ENCODE measurements at places on chromosomes 5 and 9.

GRCh38 chr5:83084336-83084735, 7.0 kb downstream of the XRCC4 start:
- no peak for DNase-seq

- no peak for DNase-seq
Observed at GRCh38 chr9:115378758-115379157, 260.8 kb upstream of the TNC start.

- DNase-seq, result no peak
Observed at GRCh38 chr5:169901896-169902295, 78.4 kb downstream of the INSYN2B start.

DNA sequence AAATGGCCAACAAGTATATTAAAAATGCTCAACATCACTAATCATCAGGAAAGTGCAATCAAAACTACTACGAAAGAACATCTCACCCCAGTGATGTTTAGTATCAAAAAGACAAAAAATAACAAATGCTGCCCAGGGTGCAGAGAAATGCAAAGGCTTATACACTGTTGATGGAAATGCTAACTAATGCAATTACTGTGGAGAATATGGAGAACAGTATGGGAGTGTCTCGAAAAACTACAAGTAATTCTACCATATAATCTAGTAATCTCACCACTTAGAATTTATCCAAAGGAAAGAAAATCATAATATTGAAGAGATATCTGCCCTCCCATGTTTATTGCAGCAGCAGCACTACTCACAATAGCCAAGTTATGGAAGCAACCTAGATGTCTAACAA, 246.5 kb upstream of the VLDLR start:
- DNase-seq, result no peak

DNA sequence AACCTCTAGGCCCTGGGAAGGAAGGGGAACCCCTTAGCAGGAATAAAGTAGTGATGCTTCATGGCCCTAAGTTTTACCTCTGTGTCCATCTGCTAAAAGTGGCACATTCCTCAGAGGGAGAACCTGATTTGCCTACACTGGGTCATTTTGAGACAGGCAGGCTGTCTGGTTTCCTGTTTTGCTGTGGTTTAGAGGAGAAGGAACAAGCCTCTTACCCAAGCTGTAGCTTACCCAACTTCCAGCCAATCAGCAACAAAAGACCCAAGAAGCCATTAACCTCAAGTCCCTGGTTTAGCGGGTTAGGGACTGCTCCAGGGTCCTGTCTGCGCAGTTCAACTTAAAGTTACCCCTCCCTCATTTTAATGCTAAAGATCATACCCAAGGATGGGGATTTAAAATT, 411.0 kb downstream of the MAT2B start:
- no peak for DNase-seq

DNA sequence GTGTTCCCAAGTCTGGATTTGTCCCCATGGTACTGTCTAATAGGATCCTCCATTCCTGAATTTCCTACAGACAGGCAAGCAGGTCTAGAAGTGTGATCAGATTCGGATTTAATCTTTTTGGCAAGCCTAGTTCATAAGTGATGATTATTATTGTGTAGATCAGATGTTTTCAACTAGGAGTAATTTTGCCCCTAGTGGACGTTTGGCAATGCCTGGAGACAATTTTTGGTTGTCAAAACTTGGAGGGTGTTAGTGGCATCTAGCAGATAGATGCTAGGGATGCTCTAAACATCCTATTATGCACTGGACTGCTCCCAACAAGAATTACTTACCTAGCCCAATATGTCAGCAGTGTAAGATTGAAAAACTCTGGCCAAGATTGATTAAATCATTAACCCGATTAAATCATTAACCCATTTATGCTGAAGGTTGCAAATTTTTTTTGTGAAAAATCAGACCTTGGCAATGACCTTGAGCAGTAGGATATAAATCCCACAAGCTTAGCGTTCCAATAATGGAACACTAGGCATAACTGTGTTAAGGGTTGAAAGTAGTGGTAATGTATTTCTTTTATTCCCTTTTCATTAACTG, 28.2 kb downstream of the TCERG1 start:
- DNase-seq, result no peak

DNA sequence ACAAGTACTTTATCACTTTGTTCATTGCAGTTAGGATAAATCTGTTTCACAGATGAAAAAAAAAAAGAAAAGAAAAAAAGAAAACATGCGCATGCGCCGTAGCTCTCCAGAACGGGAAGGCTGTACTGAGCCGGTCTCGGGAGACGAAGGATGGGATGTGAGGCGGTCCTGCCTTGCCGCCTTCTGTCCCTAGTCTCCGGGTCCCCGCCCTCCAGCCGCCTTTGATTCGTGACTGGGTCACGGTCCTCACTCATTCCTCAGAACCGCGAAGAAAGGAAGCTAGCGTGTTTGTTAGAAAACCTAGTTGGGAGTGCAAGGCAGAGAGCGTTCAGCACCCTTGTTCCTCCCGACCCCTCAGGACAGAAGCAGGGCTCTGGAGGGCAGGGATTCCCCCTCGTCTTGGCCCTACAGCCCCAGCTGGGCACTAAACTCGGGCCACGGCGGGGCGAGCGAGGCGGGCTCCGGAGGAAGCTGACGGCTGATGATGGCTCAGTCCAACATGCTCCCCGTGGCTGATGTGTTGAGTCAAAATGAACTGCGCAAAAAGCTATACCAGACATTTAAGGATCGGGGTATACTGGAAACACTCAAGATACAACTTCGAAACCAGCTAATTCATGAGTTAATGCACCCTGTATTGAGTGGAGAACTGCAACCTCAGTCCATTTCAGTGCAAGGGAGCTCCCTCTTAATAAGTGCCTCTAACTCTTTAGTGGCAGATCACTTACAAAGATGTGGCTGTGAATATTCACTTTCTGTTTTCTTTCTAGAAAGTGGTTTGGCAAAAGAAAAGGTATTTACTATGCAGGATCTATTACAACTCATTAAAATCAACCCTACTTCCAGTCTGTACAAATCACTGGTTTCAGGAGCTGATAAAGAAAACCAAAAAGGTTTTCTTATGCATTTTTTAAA, 40.0 kb downstream of the CPLANE1 start:
- DNase-seq, result no peak

GRCh38 chr5:138961221-138961620, 86.1 kb upstream of the LRRTM2 start:
- DNase-seq, result no peak
